ENCODE measurements at places on chromosomes 16 and 17.

DNA sequence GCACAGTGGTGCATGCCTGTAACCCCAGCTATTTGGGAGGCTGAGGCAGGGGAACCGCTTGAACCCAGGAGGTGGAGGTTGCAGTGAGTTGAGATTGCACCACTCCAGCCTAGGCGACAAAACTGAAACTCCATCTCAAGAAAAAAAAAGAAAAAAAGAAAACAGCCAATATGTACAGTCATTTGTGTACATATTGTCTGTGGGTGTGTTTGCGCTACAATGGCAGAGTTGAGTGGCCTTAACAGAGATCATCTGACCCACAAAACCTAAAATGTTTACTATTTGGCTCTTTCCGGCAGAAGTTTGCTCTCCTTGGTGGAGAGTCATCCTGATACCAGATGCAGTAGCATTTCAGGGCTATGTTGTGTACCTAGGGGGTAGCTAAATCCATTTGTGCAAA, 57.9 kb downstream of the ARSG start:
- DNase-seq, result no peak

DNA sequence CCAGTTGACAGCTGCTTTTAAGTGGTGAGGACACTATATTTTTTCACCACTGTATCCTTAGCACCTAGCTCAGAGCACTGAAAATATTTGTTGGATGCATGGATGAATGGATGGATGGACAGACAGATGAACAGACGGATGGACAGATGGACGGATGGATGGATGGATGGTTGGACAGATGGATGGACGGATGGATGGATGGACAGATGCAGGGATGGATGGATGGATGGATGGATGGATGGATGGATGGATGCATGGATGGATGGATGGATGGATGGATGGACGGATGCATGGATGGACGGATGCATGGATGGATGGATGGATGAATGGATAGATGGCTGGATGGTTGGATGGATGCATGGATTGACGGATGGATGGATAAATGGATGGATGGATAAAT, 12.4 kb upstream of the SLC5A11 start:
- no peak for DNase-seq

DNA sequence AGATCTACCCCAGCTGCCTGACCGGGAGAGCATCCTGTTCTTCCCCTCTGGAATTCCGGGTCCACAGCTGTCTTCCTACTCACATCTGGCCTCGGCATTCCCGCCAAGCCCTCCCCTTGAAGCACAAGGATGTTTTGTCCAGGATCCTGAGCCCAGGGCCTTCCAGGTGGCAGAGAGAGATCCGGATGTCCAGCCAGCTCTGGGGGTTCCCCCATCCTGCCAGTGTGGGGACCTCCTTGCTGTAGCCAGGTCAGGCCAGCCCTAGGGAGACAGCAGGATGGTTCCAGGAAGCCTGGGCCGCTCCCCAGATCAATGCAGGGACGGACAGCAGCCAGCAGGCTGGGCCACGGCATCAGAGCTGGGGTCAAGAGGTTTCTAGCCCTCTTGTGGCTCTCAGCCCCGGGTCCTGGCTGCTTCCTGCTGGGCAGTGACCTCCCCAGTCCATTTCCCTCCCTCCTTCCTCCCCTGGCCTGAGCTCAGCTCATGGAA, 55.3 kb downstream of the SOCS3 start:
- no peak for DNase-seq

GRCh38 chr16:89422905-89423630, 67.3 kb downstream of the ANKRD11 start:
- no peak for DNase-seq

- DNase-seq, result peak; percentile 32
Measured at GRCh38 chr16:24544640-24545039, 5.3 kb downstream of the RBBP6 start.

DNA sequence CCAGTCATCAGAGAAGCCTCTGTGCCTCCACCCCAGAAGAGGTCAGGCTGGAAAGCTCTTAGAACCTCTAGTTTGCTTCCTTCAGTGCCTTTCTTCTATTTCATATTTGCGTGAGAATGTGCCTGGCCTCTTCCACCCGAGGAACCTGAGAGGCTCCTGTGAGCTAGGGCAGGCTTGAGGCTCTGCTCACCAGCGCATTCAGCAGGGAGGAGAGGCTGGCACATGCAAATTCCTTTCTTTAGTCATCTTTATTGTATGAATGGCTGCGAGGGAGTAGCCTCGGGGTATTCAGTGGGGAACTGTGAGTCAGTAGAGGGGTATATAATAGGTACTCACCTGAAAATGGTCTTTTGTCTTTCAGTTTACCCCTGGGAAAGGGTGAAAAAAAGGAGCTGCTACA, 268.3 kb downstream of the ABCC12 start:
- DNase-seq, result no peak

- DNase-seq, result no peak
Measured at GRCh38 chr17:50976951-50977472, 110.9 kb upstream of the TOB1 start.

DNA sequence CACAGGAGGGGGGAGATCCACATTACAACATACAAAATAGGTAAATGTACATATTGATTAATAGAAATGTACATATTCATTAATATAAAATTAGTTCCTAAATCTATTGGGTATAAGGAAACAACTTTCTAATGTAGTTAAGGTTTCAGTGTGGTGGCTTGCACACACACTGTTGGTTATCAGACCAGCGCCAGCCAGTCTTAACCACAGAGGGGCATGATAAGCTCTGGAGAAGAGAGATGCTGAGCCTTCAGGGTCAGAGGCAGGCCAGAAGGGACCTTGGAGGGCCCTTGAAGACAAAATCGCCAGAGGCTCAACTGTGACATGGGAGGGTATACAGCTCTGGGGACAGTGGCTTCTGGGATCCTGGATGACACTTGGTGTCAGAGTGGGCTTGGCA, 10.9 kb upstream of the ZFP90 start:
- DNase-seq, result no peak

GRCh38 chr16:53545433-53545832, 42.4 kb upstream of the AKTIP start:
- no peak for DNase-seq

GRCh38 chr17:41322094-41322902, 6.8 kb upstream of the KRTAP17-1 start:
- peak; percentile 44 for DNase-seq

DNA sequence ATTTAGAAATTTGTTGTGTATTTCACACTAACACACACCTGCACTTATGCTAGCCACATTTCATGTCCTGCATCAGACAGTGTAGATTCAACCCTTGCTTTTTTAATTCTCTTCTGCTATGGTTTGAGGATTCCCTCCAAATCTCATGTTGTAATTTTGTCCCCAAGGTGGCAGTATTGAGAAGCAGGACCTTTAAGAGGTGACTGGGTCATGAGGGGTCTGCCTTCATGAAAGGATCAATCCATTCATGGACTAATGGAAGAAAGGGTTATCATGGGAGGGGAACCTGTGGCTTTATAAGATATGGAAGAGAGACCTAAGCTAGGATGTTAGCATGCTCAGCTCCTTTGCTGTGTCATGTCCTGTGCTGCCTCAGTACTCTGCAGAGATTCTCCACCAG, 1032.2 kb downstream of the CDH11 start:
- peak; percentile 59 for DNase-seq

DNA sequence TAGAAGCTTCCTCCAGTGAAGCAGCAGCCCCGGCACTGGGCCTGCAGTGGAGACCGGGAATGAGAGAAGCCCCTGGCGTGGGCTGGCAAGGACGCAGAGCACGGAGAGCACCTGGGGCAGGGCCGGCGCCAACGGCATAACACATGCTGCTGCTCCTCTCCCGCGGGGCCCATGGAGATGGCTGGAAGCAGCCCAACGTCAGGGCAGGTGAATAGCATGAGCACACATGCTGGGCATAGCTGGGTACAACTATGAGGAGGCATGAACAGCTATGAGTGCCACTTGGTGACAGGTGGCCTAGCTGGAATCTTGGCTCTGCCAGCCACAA, 46.4 kb downstream of the IRF8 start:
- no peak for DNase-seq

DNA sequence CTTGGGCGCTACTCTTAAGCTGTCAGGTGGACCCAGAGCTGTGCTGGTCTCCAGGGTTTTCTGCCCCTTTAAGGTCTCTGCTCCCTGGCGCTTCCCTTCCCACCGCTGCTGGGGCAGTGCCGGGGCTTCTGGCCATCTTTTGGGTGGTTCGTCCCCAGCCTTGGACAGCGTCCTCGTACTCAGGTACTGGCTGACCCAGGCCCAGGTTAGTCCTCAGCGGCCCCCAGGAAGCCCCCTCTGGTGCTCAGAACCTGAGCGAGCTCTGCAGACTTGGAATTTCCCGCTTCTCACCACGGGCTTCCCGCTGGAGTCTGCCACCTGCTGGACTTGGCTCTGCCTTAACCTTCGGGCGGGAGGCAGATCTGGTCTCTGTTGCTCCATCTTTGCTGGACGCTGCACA, 94.1 kb upstream of the ZNF750 start:
- no peak for DNase-seq

DNA sequence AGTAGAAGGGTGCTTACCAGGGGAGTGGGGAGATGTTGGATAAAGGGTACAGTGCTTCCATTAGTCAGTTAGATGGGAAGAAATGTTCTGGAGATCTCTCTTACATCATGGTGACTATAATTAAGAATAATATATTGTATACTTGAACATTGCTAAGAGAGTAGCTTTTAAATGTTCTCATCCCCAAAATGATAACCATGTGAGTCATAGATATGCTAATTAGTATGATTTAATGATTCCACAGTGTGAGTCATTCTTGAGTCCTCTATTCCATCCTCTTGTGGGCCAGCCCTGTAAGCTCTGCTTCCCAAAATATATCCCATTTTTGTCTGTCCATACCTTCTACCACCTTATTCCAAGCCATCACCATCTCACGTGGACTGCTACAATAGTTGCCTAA, 80.6 kb upstream of the CDH11 start:
- no peak for DNase-seq

GRCh38 chr16:3696425-3697218, 20.7 kb downstream of the TRAP1 start:
- no peak for DNase-seq

All from pons (tissue), 1 donor.